Naive thymus-derived CD8-positive, alpha-beta T cell (primary cell): ENCODE measurements at places on chromosomes 2 and 18. TPM values are rescaled to one million over a fixed set of nuclear protein-coding genes. Genes with fewer than 3 reads are reported as not detected.

DNA sequence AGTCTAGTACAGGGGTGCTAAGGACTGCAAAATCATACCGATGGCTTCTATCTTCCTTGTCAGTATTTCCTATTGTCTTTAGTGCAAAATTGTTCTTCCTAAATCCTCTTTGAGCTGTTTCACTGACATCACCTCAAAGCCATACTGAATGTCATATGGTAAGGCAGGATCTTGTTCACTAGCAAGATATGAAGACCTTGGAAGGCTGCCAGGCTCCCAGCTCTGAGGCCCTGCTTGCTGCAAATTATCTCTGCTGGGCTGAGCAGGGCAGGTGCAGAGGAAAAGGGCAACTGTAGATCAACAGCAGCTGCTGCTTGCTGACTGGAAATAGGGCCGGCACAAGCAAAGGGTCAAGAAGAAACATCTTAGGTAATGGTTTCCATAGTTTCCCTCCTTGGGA lies 58.2 kb downstream of the PMAIP1 start:
- H3K36me3 ChIP-seq, result no peaks in the 10 kb centered on the region
- no peak overlapping the region for H3K4me3 ChIP-seq

GRCh38 chr2:11582862-11583752 lies 49.3 kb downstream of the GREB1 start:
- H3K36me3 ChIP-seq, result no peaks in the 10 kb centered on the region
- no peak overlapping the region for H3K4me3 ChIP-seq
- peak; percentile 48 for DNase-seq
- H3K27me3 ChIP-seq, result peaks cover 3% of the 10 kb centered on the region
- H3K27ac ChIP-seq, result no peak overlapping the region

EGR4 gene
- not detected for total RNA-seq

DNA sequence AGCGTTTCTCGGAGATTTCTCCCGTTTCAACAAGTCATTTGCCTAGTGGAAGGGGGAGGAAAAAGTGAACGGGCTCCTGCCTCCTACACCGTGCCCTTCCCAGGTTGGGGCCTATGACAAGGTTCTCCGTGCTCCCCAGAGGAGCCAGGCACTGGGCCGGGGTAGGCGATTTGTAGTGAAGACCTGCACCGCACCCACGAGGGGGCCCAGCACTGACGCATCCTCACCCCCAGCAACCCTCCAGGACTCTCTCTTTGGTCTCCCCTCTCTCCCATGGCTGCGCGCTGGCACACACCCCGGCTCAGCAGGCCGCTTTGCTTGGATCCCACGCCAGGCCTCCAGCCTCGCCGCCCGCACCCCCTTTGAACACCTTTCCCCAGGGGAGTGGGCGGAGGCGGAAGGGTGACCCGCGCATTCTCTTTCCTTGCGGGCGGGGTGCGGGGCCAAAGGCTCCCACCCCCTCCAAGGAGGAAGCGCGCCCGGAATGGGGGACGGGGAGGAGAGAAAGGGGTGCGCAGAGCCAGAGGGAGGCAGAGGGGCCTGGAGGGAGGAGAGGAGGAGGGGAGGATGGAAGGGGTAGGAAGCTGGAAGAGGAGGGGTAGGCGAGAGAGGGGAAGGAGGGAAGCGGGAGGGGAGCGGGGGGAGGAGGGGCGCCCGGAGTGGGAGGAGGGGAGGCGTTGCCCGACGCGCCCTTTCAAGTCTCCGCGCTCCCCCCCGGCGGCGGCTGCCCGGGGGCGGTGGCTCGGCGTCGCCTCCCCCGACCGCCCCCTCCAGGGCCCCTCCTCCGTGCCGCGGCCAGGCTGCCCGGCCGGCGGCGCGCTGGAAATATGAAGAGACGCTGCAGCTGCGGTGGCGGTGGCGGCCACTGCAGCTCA lies at the start of gene APCDD1:
Gene APCDD1, plus strand, starts transcription at position 830 of the 875 bp plus-strand sequence. CDS start 347 bp downstream, outside the sequence.
- peaks cover 26% of the 10 kb centered on the region for H3K4me1 ChIP-seq
- H3K4me3 ChIP-seq, result peak within 1 kb of the TSS; percentile 73
- peaks cover 73% of the 10 kb centered on the region for H3K27me3 ChIP-seq
- DNase-seq, result no peak
- H3K27ac ChIP-seq, result no peak within 1 kb of the TSS

DNA sequence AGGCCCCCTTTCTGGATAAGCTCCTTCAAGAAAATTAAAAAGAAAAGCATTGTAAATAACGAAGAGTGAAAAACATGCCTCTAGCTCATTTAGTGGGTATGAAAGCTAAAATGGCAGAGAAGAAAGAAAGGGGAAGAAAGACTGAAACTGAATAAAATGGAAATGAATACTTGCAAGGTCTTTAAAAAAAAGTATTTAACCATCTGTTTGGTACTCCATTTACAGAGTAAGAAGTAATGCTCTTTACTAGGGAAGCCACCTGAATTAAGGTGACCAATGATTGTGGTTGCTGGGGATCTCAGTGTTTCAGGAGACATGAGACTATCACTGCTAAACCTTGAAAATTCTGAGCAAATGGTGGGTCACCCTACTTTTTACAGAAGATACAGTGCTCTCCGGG lies 17.7 kb upstream of the ARL5A start:
- H3K4me3 ChIP-seq, result no peak overlapping the region
- no peak for DNase-seq
- no peaks in the 10 kb centered on the region for H3K27me3 ChIP-seq

DNA sequence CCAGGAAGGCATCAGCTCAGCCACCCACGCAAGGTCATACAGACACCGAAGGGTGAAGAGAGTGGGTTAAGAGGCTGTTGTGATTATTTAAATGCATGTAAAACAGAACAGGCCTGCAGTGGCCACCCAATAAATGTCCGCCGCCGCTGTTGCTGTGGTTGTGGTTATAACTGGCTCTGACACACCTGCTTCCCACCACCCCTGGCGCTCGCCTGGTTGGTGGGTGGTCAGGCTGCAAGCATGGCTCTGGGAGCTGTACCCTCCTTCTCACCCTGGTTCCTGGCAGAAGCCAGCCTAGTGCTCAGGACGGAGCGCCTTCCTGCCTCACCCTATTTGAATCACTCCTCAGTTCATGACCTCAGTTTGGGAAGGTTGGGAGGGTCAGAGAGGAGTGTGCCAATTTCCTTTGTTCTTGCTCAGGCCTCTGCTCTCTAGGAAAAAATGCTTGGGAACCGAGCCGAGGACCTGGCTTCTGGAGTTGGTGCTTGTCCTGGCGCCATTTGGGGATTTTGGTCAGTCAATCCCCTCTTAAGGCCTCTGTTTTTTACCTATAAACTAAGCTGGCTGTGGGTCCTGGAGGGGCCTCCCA lies 5.3 kb upstream of the CRYBA2 start:
- peaks cover 82% of the 10 kb centered on the region for H3K27me3 ChIP-seq
- H3K27ac ChIP-seq, result no peak overlapping the region
- DNase-seq, result no peak
- H3K4me3 ChIP-seq, result no peak overlapping the region
- H3K4me1 ChIP-seq, result peaks cover 24% of the 10 kb centered on the region
- no peaks in the 10 kb centered on the region for H3K36me3 ChIP-seq

DNA sequence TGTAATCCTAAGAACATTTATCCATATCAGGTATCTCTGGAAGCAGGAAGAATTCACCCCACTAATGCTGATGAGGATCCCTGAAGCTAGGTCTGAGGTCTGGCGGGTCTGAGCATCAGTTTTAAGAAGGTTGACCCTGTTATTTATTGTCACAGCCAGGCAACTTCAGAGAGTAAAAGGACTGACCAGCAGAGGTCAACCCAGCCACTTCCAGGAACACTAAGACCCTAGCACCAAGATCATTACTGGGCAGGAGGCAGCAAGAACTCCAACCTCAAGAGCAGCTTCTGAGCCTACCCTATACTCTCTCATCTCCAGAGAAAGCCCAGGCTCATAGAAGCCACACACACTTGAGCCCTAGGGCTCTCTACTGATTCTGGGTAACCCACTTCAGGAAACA lies 901.4 kb downstream of the DCDC2C start:
- no peaks in the 10 kb centered on the region for H3K4me1 ChIP-seq
- H3K36me3 ChIP-seq, result no peaks in the 10 kb centered on the region
- H3K27ac ChIP-seq, result no peak overlapping the region
- H3K4me3 ChIP-seq, result no peak overlapping the region
- DNase-seq, result no peak
